IPS DF 6.9 (cell line): ENCODE measurements at places on chromosomes 2 and 18.

DNA sequence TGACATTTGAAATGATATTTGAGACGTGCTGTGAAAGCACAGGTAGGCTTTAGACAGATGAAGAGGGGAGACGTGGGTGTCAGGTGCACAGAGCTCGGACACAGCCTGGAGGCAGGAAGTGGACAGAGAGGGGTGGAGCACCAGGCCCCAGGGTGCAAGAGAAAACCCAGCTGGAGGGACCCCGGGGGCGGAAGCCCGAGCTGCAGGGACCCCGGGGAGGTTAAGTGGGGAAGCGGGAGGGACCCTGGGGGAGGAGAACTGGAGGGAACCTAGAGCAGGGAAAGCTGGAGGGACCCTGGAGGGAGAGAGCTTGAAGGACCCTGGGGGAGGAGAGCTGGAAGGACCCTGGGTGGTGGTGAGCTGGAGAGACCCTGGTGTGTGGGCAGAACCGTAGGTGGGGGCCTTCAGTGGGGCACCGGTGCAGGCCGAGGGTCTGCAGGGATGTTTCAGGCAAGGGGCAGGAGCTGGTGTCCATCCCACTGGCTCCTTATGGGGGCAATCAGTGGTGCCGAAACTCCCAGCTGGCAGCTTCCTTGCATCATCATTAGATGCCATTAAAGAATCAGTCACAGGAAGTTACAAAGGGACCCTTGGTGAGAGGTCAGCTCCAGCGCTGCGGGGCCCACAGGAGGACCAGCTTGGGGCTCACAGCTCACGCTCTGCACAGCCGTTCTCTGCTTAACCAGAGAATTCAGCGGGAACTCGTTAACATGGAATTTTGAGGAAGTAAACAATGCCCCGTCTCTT, 246.6 kb downstream of the EIPR1 start:
- no peak for DNase-seq

- DNase-seq = no peak
These were observed 5.6 kb upstream of the KCTD1 start for GRCh38 chr18:26553943-26554342.

DNA sequence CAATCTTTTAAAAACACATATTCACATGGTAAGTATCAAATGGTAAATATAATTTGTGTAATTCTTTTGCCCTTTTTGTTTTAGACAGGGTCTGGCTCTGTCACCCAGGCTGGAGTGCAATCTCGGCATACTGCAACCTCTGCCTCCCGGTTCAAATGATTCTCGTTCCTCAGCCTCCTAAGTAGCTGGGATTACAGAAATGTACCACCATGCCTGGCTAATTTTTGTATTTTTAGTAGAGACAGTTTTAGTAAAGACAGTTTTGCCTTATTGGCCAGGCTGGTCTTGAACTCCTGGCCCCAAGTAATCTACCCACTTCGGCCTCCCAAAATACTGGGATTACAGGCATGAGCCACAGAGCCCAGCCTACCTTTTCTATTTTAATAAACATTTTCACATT, 182.2 kb downstream of the MYCN start:
- no peak for DNase-seq

GRCh38 chr2:231665245-231666170, 42.8 kb upstream of the PTMA start:
- DNase-seq = no peak

GRCh38 chr2:151297882-151298281, 8.4 kb upstream of the NMI start:
- DNase-seq = no peak

DNA sequence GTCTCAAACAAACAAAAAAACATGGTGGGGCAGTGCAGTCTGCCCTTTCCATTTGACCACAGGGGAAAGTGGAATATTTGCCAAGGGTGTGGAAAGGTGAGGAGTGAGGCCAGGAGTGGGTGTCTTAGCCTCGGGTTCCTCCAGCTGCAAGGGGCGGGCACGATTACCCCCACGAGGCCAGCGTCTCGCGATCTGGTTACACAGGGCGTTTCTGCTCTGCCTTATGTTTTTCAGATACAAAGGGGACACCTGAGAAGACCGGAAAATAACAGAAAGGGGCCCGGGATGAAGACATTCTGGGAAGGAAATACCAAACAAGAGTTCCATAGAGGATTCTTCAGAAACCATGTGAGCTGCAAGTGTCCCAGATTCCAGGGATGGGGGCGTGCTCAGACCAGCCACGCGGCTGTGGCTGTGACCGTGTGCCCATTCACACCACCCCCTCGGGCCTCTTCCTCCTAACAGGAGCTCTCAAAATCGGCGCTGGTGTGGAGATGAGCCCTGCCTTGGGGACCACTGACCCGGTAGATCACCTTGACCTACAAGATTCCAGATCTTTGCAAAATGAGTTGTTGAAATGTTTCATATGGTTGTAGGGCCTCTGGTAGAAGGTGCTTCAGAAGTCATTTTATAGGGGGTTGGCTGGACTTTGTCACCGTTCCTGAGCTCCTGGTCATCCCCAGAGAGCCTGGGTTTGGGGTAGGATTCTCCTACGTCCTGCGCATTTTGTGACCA, 34.2 kb downstream of the FAM178B start:
- no peak for DNase-seq

- DNase-seq = no peak
These were observed 217.1 kb upstream of the CYRIA start for GRCh38 chr2:16882706-16883105.

GRCh38 chr2:222532315-222532714, 108.0 kb downstream of the SGPP2 start:
- no peak for DNase-seq

DNA sequence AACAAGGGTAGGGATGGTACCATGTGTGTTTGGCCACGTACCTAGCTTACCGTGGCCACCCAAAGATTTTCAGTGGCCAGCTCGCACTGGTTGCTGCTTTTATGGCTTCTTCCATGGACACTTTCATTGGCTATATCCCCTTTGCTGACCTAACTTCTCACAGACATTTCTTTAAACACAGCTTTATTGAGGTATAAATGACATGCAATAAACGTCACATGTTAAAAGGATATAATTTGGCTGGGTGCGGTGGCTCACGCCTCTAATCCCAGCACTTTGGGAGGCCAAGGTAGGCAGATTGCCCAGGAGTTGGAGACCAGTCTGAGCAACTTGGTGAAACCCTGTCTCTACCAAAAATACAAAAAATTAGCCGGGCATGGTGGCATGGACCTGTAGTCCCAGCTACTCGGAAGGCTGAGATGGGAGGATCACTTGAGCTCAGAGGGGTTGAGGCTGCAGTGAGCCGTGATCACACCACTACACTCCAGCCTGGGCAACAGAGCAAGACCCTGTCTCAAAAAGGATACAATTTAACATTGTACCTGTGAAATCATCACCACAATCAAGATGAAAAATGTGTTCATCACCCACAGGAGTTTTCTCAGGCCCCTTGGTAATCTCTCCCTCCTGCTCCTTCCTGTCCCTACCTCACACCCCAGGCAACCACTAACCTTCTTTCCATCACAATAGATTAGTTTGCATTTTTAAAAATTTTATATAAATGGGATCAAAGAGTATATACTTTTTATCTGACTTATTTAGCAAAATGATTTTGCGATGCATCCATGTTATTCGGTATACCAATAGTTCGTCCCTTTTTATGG, 127.8 kb upstream of the PPP1CB start:
- no peak for DNase-seq

GRCh38 chr18:62500966-62501591, 21.7 kb upstream of the ZCCHC2 start:
- no peak for DNase-seq

DNA sequence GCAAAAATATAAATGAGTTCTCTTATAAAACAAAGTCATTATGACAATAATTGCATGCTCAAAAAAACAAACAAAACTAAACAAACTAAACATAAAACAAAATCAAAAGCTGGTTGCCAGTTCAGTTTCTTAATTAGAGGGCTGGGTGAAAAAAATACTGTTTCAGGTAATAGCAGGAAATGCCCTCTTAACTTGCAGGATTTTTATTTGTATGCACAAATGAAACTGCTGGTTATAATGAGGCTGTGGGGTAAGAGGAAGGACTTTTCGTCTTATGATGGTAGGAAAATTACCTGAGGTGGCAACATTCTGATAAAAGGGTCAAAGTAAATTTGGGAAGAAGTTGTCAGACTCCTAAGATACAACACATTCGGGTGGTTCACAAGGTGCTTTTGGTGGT, 21.5 kb upstream of the CDKL4 start:
- no peak for DNase-seq

DNA sequence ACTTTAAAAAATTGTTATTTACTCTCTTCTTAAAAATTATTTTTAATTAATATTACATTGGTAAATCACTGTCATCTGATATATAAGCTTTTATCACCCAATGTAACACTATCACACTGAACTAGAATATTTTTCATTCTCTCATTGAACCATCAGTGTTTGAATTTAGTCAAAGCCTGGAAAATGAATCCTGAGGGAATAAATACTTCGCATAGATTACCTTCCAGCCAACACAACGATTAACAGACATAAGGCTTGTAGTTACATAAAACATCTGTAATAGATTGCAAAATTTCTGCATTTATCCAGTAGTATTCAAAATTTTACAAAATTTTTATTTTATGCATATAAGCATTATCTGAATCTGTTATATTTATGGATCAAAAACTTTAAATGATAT, 314.9 kb downstream of the ERBB4 start:
- no peak for DNase-seq

- no peak for DNase-seq
These were observed 98.3 kb downstream of the DTNA start for GRCh38 chr18:34808389-34808788.

GRCh38 chr2:217858519-217859491, 144.0 kb downstream of the TNS1 start:
- DNase-seq = no peak

GRCh38 chr2:238595750-238596570, 169.2 kb downstream of the ASB1 start:
- DNase-seq = no peak

DNA sequence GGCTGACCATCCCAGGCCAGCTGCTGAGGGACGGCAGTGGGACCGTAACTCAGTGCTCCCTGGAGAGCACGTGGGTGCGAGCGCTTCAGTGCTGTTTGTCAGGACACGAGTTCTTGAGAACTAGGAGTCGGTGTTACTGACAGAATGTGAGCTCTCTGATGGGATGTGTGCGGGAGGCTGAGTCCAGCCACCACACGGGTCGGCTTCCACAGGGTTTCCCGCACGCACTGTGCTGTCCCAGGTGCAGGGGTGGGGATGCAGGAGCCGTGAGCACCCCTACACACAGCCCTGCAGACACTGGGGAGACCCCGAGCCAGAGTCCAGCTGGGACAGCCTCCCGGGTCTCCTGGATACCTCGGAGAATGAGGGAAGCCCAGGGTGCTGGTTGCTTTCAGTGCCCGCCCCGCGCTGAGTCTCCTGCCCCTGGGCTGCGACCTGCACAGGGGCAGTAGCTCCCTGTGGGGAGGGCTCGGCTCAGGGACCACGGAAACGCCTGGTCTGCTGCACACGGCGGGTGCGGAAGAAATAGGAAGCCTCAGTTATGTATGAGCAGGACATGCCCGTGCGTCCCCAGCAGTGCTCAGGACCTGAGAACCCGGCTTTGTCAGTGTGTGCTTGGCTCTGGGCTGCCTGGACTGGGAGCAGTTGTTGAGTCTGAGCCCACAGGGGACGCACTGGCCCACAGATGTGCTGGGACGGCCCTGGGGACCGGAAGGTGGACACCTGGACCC, 71.2 kb downstream of the KCNG2 start:
- DNase-seq = no peak

DNA sequence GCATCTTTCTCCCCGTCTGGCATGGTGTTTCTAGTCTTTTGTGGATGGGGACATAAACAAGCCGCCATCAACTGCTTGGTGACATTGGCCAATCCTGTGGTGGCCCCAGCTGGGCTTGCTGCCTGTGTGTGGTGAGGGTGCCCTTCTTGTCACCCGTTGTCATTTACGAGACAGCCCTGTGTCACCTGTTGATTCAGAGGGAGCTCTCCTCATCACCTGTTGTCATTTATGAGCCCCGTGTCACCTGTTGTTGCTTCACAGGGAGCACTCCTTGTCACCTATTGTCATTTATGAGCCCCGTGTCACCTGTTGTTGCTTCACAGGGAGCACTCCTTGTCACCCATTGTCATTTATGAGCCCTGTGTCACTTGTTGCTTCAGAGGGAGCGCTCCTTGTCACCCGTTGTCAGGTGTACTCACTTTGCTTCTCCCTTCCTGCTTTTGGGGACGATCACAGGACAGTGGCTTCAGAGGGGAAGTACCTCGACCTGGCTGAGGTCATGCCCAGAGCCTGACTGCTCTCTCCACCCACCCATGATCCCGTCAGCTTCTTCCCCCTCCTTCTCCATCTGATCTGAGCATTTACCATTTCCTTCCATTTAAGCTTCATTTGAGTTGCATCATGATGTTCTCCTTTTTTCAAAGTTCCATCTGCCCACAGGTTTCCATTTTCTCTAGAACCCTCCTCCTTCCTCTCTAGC, 29.1 kb downstream of the HPCAL1 start:
- DNase-seq = no peak

GRCh38 chr2:134155134-134155533, 98.7 kb upstream of the MGAT5 start:
- no peak for DNase-seq

DNA sequence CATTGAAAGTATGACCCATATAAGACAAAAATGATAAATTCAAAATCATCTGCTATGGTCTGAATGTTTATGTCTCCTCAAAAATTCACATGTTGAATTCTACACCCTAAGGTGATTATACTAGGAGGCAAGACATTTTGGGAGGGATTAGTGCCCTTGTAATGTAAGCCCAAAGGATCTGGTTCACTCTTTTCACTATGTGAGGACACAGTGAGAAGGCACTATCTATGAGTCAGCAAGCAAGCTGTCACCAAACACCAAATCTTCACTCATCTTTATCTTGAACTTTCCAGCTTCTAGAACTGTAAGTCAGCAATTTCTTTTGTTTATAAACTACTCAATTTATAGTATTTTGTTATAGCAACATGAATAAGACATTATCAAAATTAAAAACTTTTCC, 284.7 kb upstream of the ZC3H15 start:
- DNase-seq = no peak

DNA sequence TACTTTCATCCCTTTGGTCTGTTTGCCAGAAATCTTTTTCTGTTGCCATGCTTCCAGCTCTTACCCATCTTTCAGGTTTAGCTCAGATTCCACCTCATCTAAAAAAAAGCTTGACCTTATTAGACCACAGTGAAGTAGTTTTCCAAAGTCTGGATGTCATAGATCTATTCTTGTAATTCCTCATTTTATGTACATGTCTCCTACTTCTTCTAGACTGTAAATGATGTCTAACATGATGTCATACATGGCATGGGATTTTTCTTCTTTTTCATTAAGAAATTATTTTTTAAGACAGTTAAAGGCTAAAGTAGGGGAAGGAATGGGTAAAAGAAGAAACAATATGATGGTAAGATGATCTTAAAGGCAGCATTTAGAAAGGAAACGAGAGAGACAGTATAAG, 11.3 kb downstream of the GLS start:
- no peak for DNase-seq

- DNase-seq = no peak
These were observed 70.3 kb downstream of the VWC2L start for GRCh38 chr2:214481204-214481603.

- DNase-seq = no peak
These were observed 95.3 kb downstream of the EIPR1 start for GRCh38 chr2:3282056-3282998.
